ENCODE measurements at places on chromosomes 1 and 21.

DNA sequence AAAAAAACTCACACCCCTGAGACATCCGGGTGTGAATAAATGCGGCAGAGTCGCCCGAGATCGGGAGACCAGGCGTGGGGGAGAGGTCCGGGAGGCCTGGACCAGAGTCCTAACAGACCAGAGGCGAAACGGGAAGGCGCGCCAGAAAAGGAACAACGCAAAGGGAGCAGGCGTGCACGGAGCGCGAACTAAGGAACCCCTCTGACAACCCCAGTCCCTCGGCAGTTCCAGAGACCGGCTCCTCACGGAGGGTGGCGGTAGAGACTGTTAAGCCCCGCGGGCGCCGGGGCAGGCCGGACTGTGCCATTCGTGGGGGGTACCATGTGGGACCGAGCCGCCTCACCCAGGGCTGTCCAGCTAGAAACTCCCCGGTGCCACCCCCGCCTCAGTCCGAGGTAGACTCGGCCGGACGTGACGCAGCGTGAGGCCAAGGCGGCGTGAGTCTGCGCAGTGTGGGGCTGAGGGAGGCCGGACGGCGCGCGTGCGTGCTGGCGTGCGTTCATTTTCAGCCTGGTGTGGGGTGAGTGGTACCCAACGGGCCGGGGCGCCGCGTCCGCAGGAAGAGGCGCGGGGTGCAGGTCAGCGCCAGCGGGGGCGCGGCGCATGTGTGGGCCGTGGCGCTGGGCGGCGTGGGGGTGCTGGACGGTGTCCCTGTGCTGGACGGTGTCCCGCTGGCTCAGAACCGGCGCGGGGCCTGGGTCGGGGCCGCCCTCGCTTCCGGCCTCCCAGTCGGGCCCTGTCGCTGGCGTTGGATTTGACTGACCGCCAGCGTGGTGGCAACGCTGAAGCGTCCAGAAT, at the start of gene PARK7:
PARK7 (plus strand) TSS at position 496 of the 798 bp plus-strand sequence. CDS start 1,075 bp downstream, outside the sequence.
- peak; percentile 100 for DNase-seq

GRCh38 chr21:45388611-45389296, 16.2 kb upstream of the COL18A1 start:
- no peak for DNase-seq

DNA sequence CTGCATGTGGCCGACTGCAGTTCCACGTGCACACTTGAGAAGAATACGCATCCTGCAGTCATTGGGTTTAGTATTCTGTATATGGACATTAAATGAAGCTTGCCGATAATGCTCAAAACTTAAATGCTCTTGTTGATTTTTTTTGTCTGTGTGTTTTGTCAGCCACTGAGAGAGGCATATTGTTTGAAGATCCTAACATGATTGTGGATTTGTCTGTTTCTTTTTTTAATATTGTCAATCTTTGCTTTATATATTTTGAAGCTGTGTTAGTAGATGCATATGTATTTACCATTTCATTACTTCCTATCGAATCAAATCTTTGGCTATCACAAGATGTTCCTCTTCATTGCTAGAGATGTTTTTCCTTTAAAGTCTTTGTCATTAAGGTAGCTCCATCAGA, 73.2 kb downstream of the FHAD1 start:
- DNase-seq: no peak

- no peak for DNase-seq
Observed at GRCh38 chr1:32991386-32991785, 26.8 kb upstream of the RNF19B start.

DNA sequence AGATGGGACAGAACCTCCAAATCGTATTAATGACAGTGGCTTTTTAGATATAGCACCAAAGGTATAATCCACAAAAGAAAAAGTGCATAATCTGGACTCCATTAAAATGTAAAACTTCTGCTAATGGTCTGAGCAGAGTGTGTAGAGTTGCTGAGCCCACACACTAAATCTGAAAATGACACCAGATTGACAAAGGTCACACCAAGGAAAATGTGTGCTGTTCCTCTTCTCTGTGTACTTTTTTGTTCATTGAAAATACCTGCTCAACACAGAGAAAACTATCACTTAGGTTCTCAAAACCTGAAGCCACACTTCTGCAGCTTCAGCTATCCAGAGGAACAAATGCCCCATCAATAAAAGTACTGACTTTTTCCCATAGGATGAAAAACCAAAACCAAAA, 146.2 kb downstream of the AK5 start:
- DNase-seq: no peak

GRCh38 chr21:46269466-46269865, 15.9 kb downstream of the MCM3AP start:
- no peak for DNase-seq

GRCh38 chr1:234517110-234517802, 38.3 kb upstream of the TARBP1 start:
- no peak for DNase-seq

DNA sequence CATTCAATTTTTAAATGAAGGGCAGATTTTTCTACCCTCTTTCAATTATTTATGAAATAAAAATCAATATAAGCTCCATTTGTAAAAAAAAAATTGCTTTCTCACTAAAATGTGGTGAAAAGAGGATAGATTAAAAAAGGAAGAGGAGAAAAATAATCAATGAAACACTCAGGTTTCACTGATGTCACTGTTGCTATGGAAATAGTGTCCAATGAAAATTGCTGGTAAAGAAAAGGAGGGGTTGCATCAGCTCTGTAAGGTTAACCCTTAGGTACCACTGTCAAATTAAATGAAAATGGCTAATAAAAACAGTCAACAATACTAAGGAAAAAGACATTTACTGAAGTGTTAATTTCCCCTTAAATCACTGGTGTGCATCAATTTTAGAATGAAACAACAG, 91.6 kb upstream of the TTC39A start:
- DNase-seq: no peak

DNA sequence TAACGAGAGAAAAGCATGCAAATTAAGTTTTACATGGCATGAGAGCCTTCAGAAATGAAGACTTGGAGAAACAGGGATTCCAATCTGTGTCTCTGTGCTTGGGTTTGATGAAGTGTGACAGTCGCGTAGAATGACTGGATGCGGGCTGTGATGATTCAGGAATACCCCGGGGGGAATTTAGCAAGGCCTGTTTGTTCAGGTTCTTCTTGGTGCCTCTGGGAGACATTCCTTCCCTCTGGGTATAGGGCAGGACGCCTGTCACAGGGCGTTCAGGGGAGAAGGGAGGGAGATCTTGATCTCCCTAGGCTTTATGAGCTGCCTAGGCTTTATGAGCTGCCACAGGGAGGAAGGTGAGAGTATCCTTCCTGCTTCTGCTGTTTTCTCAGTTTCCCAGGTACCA, 36.6 kb downstream of the DOP1B start:
- no peak for DNase-seq

DNA sequence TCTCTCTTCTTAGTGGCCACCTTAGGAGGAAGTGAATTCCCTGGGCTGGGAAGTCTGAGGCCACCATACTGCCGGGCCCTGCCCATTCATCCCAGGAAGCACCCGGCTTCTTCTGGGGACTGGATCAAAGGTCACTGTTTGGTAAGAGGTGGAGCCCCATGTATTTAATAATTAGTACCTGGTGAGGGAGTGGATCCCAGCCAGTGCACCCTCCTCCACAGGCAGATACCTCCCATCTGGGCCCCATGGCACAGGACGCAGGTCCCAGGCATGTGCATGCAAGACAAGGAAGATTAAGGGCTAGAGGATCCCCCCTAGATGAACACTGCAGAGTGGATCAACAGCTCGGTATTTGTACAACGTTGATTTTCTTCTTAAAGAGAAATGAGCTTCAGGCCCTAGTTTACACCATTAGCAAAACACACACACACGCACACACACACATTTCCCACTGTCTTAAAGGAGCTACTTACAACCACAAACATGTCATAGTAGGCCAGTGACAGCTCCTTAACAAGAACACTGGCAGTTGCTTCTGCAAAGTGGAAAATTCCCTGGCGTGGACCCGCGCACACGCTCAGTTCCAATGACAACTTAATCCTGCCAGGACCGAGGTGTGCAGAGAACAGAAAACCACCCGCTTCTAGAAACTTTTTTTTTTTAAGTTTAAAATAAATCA, 90.7 kb downstream of the MRPL37 start:
- DNase-seq: no peak
